ENCODE measurements at places on chromosomes 12 and 14. TPM values are rescaled to one million over a fixed set of nuclear protein-coding genes. Genes with fewer than 3 reads are reported as not detected.

The CLEC4E gene
- not detected for total RNA-seq

The ADAM21 gene
- total RNA-seq, result 1.2 TPM

The RECQL gene
- 108 TPM for total RNA-seq

The LMO3 gene
- total RNA-seq, result 0.99 TPM

The KCNA5 gene
- total RNA-seq, result not detected

The MYG1 gene
- 62.1 TPM for total RNA-seq

The SENP1 gene
- total RNA-seq, result 11.8 TPM

The P2RX2 gene
- total RNA-seq, result not detected

The ACSS3 gene
- 33.6 TPM for total RNA-seq

The ARG2 gene
- 4.0 TPM for total RNA-seq

The TSPAN19 gene
- total RNA-seq, result not detected

The NEMF gene
- total RNA-seq, result 69.8 TPM

The PRB2 gene
- total RNA-seq, result not detected

The PXN gene
- 14.5 TPM for total RNA-seq

The PIWIL1 gene
- not detected for total RNA-seq

Measured in aortic smooth muscle cell (primary cell).